Stimulated activated CD4-positive, alpha-beta T cell treated with anti-CD3 and anti-CD28 coated beads, Interleukin-1b, Interleukin-23, amount 100 ng/mL, for 1 hour (primary cell): ENCODE measurements at places on chromosomes 3 and 15.

DNA sequence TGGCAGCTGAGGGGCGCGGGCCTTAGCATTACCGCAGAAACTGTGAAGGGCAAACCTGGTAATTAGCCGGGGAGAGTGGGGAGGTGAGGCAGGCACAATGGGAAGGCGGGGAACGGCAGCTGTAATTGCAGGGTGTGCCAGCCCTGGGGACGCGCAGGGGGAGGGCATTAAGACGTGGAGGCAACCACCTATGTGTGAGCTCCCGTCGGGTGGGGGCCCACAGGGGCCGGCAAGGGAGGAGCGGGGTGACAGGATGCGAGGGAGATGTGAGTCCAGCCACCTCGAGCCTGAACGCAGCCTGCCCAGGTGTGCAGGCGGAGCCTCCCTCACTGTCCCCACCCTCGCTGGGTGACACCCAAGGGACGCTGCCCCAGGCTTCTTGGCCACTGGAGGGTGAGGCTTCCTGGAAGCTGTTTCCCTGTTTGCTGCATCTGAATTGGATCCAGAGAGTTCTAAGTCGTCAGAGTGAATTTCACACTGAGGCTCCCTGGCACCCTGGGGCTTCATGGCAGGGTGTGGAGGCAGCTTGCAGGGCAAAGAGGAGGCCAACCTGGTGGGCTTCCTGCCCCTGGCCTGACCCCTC lies 130.6 kb upstream of the MEF2A start:
- DNase-seq = no peak

GRCh38 chr15:44726568-44727484 lies 9.5 kb upstream of the TRIM69 start:
- peak; percentile 53 for DNase-seq

DNA sequence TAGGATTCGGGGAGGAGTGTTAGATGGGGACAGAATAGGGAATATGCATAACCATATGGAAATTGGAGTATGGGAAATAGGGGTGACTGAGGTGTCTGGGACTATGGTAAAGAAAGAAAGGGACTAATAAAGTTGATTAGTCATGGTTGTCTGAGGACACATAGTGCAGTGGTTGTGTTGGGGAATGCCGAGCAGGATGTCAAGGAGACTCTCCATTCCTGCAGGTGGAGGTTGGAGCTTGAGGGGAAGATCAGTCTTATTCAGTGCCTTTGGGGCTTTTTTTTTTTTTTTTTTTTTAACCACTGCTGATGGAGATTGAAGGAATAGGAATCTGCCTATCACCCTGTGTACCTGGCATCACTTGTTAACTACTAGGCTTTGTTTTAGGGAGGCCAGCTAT lies 10.8 kb downstream of the NMD3 start:
- DNase-seq = no peak

DNA sequence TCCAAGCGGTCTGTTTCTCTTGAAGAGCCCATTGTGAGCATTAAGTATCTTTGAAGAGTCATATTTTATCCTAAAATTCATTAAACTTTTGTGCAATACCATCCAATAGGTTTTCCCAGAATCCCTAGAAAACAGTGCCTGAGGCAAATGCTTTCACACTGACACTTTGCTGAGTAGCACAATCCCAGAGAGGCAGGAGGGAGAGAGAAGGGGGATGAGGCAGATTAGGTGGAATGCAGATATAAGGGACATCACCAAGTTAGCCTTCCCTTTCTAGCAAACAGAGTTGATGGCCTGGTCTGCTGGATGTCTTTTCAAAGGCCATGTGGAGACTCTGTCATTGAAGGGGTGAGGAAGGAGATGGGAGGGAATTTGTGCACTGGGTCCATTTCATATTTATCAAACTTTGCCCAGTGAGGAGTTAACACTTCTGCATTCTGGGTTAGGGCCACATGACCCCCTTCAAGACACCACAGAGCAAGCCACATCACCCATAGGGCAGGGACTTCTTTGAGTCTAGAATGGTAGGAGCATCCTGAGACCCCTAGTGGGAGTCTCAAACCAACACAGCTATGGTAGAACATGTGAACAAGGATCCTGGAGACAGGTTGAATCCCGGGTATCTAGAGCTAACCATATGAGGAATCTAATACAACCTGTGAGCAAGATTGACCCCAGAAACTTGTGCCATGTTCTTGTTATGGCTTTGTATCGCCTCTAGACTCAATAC lies 32.0 kb upstream of the SEMA6D start:
- no peak for DNase-seq

- no peak for DNase-seq
These were observed 104.8 kb downstream of the COL6A6 start for GRCh38 chr3:130621824-130622223.

DNA sequence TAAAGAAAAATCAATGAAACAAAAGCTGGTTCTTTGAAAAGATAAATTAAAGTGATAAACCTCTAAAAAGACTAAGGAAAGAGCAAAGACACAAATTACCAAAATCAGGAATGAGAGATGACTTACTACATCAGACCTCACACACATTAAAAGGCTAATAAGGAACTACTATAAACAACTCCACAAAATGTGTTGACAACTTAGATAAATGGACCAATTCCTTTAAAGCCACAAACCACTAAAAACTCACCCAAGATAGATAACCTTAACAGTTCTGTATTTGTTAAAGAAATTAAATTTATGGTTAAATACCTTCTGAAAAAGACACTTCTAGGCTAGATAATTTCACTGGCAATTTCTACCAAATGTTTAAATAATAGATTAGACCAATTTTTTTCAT lies 170.4 kb downstream of the SMAD6 start:
- DNase-seq = no peak

DNA sequence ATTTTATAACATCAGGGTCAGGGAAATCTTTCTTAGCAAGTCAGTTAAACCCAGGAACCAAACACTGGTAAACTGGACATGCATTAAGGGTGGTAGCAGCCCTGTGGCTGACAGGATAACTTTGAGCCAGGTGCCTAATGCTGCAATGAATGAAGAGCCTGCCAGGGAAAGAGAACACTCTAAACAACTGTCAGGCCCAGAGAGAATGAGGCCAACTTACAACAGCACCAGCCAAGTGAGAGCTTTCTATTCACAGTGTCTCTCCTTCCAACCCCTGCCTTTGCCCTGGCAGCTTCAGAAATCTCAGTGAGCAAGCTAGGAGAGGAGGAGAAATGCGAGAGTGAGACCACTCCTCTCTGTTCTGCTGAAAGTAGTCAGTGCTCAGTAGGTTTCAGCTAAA lies 50.4 kb upstream of the ATP2C1 start:
- DNase-seq = no peak

- no peak for DNase-seq
These were observed at the start of gene ZNF710 for GRCh38 chr15:90001062-90001682. TSS of gene ZNF710 (plus strand) at chr15:90001324. CDS start at chr15:90067138, 65,814 bp downstream.

DNA sequence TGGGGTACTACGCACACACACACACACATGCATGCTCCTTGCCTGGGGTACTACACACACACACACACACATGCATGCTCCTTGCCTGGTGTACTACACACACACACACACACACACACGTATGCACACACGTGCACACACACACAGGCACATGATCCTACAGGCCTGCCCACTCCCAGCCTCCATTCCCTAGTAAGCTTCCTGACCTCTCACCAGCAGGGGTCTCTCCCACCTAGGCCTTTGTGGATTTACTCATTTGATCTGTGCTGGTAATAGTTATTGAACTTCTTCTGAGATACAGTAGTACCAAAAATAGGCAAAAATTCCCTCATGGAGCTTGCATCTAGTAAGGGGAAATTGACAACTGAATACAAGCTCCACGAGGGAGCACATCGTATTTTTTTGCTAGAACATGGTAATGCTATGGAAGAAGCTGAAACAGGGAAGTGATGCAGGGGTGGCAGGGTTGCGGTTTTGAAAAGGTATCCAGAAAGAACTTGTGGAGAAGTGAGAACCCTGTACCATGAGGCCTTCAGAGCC lies 19.1 kb downstream of the TTC21A start:
- no peak for DNase-seq

GRCh38 chr3:33363113-33363800 lies 76.9 kb downstream of the UBP1 start:
- DNase-seq = no peak

DNA sequence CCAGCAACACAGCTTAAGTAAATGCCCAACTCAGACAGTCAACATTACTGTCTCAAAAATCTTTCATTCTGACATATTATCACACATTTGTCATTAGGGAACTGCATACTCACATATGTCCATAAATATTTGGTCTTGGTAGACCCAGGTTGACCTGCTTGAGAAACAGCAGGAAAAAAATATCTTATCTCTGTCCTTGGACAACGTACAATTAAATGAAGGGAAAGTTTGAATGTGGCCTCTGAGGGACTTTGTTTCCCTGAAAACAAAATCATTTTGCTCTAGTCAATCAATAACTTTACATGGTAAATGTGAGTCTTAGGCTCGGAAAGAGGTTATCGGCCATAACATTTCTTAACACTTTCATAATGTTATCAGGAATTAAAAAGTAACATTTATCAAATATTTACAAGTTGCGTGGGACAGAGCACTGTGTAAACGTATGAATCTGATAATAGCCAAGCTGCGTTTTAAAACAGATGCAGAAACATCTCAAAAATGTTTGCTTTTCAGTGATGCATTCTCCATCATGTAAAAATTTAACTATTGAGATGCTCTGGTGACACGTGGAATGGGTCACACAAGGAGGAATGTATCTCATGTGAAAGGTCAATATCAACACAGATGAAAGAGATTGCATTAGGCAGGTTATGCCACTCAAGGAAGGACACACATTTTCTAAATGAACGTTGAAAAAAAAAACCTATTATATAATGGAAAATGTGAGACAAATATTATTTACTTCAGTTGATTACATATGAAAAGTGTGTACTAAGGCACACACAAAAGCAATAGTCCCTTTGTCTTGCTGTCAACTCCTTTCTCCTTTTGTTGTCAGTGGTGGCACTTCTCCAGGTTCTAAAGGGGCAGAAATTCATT lies 304.4 kb downstream of the WDR72 start:
- no peak for DNase-seq

GRCh38 chr3:134722969-134723368 lies 72.1 kb upstream of the EPHB1 start:
- no peak for DNase-seq
